ENCODE measurements at places on chromosomes 16 and 17.
A peak's percentile ranks its signal among the peaks of the same experiment; 100 is the strongest.

GRCh38 chr16:50628156-50628802 is 52.8 kb downstream of the SNX20 start:
- DNase-seq: no peak
- H3K27me3 ChIP-seq: no peaks in the 10 kb centered on the region
- H3K4me1 ChIP-seq: peaks cover 24% of the 10 kb centered on the region
- H3K4me3 ChIP-seq: no peak overlapping the region
- H3K27ac ChIP-seq: no peak overlapping the region

GRCh38 chr17:51533821-51534220 is 273.5 kb downstream of the UTP18 start:
- no peak for DNase-seq
- no peaks in the 10 kb centered on the region for H3K36me3 ChIP-seq
- H3K27me3 ChIP-seq: no peaks in the 10 kb centered on the region
- no peak overlapping the region for H3K4me3 ChIP-seq

- H3K36me3 ChIP-seq: no peaks in the 10 kb centered on the region
- peaks cover 42% of the 10 kb centered on the region for H3K27me3 ChIP-seq
- H3K4me3 ChIP-seq: no peak overlapping the region
- H3K4me1 ChIP-seq: peaks cover 6% of the 10 kb centered on the region
- no peak for DNase-seq
These were observed 8.3 kb upstream of the TBX21 start for GRCh38 chr17:47724705-47725104.

GRCh38 chr17:7972131-7972785 is 30.2 kb upstream of the GUCY2D start:
- no peak for DNase-seq
- H3K36me3 ChIP-seq: no peaks in the 10 kb centered on the region
- no peak overlapping the region for H3K4me3 ChIP-seq

GRCh38 chr16:89409161-89409711 is 81.1 kb downstream of the ANKRD11 start:
- peak overlapping the region; percentile 64 for H3K27ac ChIP-seq
- H3K27me3 ChIP-seq: no peaks in the 10 kb centered on the region
- peaks cover 80% of the 10 kb centered on the region for H3K4me1 ChIP-seq

Data from spleen (tissue), 13 donors.